ENCODE measurements at places on chromosomes 2 and 18. TPM values are rescaled to one million over a fixed set of nuclear protein-coding genes. Genes with fewer than 3 reads are reported as not detected.

Gene UGT1A10
- total RNA-seq, result not detected

- no peak for DNase-seq
Measured at GRCh38 chr18:63290166-63290820, 29.3 kb downstream of the BCL2 start.

- no peak for DNase-seq
Measured at GRCh38 chr2:37576831-37577230, 94.6 kb downstream of the CDC42EP3 start.

DNA sequence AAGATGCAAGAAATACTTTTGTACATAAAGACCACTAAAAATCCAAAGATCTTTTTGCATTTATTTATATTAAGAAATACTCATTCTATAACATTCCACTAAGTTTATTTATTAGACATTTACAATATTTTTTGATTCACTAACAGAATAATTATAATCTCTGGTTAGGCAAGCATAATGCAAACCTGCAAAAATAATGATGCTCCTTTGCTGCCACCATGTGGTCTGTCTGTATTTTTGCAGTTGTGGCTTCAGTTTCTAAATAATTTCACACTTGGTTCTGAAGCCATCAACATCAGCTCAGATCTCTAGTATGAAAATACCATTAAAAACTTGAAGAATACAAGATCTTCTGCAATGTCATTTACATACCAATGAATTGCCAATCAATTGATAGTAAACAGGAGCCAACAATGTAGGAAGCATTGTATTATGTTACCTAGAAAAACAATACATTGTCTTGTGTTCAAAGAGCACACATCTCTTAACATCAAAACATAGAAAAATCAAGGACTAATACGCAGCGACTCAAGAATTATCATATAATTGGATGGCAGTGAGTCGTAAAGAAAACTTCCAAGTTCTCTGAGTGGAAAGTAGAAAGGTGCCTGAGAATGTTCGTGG, 28.8 kb upstream of the WDR75 start:
- no peak for DNase-seq

- DNase-seq, result no peak
Measured at GRCh38 chr18:49988101-49988500, 174.8 kb upstream of the ACAA2 start.

DNA sequence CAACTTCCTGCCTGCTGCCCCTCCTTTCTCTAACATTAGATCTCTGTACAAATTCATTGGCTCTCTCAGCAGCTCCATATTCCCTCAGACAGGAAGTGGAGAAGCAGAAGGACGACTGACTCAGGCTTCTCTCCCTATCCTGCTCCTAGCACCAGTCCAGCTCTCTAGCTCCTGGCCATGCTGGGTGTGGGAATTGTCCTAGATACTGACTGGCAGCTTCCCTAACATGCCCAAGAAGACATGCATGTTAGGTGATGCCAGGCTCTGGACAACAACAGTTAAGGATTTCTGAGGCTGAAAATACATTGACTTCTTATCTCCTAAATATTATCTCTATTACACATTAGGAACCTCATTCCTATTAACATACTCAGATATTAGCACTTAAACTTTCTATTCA, 292.9 kb downstream of the IKZF2 start:
- DNase-seq, result no peak

Gene LYPD1
- total RNA-seq, result not detected

GRCh38 chr2:39062320-39062719, 58.5 kb downstream of the SOS1 start:
- no peak for DNase-seq

GRCh38 chr2:174485788-174486562, 854 bp downstream of the GPR155 start:
- no peak for DNase-seq
